Karpas-422 (cell line): ENCODE measurements at places on chromosomes 11 and 22.
A peak's percentile ranks its signal among the peaks of the same experiment; 100 is the strongest.

DNA sequence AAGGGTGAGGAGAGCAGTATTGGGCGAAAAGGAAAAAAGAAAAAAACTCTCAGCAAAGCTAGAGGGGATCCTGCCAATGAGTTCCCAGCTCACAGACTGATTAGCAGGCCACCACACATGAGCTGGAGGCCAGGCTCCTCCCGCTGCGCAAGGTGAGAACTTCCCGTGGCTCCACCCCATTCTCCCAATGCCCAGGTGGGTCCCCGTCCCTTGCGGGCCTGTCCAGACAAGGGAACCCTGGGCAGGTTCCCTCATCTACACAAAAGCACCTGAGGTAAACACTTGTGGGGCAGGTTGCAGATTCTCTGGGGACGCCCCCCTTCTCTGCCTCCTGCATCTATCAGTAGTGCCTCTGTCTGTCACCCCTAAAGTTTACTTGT is 46.5 kb downstream of the CDPF1 start:
- DNase-seq, result no peak

GRCh38 chr22:17794726-17795542 is 20.7 kb upstream of the BID start:
- no peak for DNase-seq

GRCh38 chr11:62923601-62924411 is 2.6 kb upstream of the CHRM1 start:
- peak; percentile 54 for DNase-seq

DNA sequence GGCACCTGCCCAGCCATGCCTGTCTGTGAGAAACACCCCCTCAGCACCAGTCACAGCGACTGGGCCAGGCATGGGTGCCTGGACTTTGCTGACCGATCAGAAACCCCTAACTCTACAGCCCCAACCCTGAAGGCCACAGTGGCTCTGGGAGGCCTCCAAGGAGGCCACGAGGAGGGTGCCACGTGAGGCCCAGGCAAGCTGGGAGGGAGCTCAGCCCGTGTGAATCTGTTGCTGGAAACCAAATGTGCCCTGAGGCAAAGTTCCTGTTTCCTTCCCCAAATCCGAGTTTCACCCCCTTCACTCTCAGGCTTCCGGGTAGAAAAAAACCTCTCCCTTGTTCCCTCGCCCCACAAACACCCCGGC is 1.3 kb downstream of the UNC93B1 start:
- peak; percentile 84 for DNase-seq

GRCh38 chr22:39318507-39319283 is 728 bp downstream of the RPL3 start:
- DNase-seq, result no peak

GRCh38 chr11:121418625-121419114 is 33.4 kb upstream of the SORL1 start:
- peak; percentile 70 for DNase-seq

DNA sequence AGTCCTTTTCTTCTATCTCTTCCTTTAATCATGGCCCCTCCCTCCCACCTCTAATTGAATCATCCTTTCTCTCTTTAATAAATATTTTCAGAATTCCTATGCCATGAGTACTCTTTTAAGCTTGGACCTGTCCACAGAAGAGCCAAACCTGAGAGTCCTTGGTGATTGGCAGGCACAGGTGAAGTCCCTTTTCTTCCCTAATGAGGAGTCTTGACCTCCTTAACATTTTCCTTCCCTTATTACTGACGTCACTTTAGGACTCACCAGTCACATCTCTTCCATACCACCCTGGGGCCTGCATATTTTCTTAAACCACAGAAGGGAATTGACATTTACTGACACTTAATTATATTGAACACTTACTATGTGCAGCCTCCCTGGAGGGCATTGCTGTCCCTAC is 41.0 kb upstream of the RASSF10 start:
- no peak for DNase-seq

- DNase-seq, result peak; percentile 54
Measured at GRCh38 chr11:73380331-73380730, 4.1 kb downstream of the RELT start.

DNA sequence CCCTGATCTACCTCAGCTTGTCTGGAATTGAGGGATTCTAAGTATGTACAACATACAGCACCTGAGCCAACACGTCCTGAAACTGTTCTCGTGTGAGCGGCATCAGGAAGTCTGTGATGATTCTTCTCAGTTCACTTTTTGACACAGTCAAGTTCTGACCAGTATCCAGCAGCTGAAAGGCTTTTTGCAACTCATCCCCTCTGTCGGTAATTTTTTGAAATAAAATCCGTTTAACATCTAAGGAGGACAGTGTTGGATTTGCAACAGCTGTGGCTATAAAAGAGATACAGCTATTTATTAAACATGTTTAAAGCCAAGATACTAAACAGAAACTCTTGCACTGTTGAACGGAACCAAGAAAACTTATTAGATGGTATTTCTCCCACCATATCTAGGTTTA is 39.3 kb downstream of the EFCAB6 start:
- DNase-seq, result no peak

- no peak for DNase-seq
Measured at GRCh38 chr11:117809236-117810055, 12.4 kb upstream of the DSCAML1 start.
